Stimulated activated CD4-positive, alpha-beta T cell treated with anti-CD3 and anti-CD28 coated beads, Interleukin-1b, Interleukin-23, amount 100 ng/mL, for 48 hours (primary cell): ENCODE measurements at places on chromosomes 2 and 18.

DNA sequence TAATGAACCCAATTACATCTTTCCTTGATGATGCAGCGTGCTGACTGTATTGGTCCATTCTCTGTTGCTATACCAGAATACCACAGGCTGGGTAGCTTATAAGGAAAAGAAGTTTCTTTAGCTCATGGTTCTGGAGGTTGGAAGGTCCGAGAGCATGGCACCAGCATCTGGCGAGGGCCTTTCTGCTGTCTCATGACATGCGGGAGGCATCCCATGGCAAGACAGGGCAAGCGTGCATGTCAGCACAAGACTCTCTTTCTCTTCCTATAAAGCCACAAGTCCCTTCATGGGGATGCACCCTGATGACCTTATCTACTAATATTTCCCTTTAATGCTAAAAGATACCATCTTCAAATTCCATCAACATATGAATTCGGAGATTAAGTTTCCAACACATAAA is 122.8 kb upstream of the FHL2 start:
- no peak for DNase-seq

- DNase-seq: peak; percentile 32
Measured at GRCh38 chr2:234951664-234952269, at the start of gene SH3BP4. SH3BP4 (plus strand) TSS chr2:234952017; CDS start chr2:235035003, 82,986 bp downstream.

GRCh38 chr2:84908948-84909713 is 3.7 kb downstream of the TMSB10 start:
- no peak for DNase-seq

DNA sequence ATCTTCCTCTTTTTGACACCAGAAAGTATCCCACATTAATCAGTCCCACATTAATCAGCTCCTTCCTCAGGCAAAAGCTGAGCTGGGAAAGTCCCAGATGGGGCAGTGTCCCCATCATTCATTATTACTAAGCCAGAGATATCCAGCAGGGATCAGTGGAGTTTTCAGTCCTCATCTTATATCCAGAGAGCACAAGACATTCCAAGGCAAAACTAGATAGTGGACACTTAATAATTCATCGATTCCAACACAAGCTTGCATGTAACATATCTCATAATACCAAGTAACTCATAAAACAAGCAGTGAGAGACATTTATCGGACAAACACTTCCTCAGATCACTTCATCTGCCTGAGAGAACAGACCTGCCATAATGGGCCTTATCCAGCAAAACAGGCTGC is 53.1 kb downstream of the MCFD2 start:
- DNase-seq: no peak

DNA sequence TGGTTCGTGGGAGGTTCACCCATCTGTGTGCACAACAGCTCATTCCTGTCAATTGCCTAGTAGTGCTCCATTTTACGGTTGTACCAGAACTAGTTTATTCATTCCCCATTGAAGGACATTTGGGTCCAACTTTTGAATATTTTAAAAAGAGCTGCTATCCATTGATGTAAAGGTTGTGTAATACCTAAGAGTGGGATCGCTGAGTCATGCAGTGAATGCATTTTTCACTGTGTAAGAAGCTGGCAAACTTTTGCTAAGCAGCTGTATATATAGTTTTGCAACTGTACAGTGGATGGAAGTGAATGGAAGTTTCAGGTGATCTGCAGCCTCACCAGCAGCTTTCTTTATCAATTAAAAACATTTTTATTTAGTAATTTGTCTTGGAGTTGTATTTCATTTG is 104.5 kb downstream of the DCDC2C start:
- DNase-seq: no peak

DNA sequence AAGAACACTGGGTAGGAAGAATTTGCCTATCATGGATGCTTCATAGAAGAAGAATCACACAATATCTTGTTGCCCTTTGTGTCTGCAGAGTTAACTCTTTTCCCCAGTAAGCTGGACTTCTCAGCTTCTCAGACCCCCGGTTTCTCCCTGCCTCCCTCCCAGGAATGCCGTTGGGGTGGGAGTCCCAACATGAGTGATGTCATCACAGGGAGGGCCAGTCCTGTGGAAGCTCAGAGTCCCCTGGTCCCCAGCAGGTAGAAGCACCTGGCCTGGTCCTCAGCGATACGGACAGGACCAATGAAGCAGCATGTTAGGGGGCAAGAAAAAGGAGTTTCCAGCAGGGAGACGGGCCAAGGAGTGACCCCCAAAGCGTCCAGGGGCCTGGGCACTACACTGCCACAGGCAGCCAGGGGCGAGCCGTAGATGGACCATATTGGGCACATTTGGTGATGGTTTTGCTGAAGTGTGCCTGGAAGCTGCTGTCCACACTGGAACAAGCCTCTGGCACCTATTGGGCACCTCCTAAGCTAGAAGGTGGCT is 235.9 kb upstream of the SMAD2 start:
- no peak for DNase-seq

DNA sequence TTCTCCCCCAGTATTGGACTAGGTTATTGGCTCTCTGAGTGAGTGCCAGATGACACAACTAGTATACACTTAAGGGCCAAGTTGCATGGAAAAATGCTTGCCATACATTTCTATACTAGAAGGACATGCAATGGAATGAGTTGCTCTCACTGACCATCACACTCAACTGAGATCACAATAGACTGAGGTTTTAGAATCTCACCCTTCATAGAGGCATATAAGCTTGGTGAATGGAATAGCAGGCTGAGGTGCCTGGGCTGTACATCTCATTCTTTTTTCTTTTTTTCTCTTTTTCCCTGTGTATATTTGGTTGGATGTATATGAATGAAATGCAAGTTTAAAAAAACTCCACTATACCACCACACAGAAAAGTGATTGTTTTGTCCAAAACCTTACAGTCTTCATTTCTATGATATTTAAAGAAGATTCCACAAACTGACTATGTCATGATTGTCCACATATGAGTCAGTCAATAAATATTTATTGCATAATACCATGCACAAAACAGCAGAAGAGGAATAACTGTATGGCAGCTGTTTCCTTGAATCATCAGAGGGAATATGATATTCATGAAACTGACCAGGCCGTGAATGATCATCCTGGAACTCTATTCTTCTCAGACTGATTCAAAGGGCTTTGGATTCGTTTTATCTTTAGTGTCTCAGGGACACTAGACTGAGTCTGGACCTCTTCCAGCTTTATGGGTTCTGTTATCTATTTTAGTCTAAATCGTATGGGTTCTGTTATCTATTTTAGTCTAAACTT is 122.6 kb upstream of the STK17B start:
- no peak for DNase-seq

DNA sequence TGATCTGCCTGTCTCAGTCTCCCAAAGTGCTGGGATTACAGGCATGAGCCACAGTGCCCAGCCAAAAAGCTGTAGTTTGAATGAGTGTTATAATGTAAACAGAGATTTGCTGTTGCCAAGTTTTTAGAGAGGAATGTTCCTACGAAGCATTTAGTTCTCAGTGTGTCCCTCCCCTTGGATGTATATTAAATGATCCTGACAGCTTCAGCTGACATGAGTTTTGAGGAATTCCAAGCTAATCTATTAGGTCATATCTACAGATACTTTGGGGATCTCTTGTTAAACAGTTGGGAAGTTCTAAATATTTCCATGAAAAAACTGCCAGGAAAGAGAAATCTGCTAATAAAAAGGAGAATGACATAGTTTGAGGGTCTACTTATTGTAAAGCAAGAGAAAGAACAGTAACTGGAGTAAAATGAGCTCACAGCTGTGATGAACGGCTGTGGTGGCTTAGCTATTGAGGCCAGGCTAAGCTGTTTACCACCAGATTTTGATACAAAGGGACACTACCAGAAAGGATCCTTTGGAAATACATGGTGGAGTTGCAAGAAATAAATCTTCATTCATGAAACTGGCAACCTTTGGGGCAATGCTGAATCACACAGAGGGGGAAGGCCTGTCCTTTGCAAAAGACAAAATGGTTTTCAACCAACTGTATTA is 2.6 kb upstream of the STON1 start:
- DNase-seq: no peak

- DNase-seq: no peak
Measured at GRCh38 chr18:40018266-40018665, 1936.8 kb upstream of the PIK3C3 start.

GRCh38 chr2:233832869-233833311 is 21.4 kb downstream of the HJURP start:
- no peak for DNase-seq

GRCh38 chr2:64318476-64318748 is 135.6 kb upstream of the LGALSL start:
- no peak for DNase-seq

- no peak for DNase-seq
Measured at GRCh38 chr2:198385326-198385725, 580.9 kb downstream of the PLCL1 start.

- no peak for DNase-seq
Measured at GRCh38 chr18:24727685-24728084, 267.2 kb downstream of the HRH4 start.

- no peak for DNase-seq
Measured at GRCh38 chr2:160075171-160075570, 12.8 kb upstream of the PLA2R1 start.

- no peak for DNase-seq
Measured at GRCh38 chr18:38718365-38718901, 1152.8 kb upstream of the CELF4 start.

DNA sequence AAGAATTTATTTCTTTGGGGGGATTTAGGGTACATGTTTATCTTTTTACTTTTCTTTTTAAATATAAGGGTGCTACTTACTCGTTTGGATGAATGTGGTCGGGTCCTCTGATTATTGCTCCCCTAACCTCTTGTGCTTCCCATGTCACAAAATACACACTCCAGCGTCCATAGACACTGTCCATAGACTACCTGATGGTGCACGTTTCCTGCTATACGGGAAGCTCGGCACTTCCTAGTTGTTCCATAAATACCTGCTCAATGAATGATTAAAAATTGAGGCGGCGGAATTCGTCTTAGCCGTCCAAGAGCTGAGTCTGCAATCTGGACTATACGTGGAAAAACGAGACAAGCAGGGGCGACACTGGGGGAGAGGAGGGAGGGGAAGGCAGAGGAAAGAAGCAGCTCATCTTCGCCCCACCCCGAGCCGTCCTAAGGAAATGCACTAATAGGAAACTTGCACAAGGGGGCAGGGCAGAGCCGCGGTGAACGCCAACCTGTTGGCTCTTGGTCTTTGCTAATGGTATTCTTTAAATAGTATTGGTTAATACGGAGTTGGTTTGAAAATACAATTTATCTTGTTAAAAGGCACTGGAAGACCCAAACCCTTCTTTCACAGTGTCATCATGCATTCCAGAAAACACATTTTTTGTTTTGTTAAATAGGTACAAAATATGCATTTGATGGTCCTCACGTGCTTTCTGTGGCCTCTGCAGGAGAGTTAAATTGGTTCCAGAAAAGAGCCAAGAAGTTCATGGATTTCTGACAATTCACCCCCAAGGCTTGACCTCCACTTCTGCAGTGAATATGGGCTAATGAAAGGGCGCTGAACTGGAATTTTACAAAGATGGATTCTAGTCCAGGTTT is 73.0 kb upstream of the KCTD1 start:
- peak; percentile 13 for DNase-seq

- no peak for DNase-seq
Measured at GRCh38 chr2:114949228-114949804, 506.9 kb downstream of the DPP10 start.

DNA sequence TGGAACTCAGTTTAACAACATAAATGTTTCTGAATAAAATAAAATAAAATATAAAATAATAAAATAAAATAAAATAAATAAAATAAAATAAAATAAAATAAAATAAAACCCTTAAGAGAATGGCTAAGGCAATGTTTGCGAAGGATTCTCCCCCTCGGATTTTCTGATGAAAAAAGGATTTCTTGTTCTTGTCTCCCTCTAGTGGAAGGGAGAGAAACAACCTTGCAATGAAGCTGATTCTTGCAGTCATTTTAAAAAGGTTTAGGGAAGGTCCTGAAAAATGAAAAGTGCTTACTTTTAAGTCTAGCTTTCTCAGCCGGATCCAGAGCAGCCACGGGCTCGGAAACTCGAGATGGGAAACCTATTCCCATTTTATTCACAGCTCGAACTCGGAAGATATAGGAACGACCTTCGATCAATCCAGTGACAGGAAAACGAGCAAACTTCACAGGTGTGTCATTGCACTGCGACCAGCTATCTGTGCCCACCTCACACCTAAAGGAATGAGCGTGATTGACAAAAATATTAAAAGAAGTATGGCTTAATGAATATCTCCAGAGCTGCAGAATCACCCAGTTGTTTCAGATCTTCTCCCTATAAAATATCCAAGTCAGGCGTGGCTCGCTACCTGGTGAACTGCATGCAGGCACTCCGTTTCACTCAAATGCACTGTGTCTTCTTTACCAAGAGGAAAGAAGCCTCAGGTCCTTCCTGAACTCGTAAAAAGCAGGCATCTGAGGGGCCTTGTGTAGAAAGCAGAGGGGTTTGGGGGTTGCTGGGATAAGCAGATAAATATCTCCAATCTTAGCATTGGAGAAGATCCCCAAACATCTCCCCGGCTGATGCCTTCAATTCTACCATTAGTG is 68.1 kb downstream of the MYOM1 start:
- no peak for DNase-seq

DNA sequence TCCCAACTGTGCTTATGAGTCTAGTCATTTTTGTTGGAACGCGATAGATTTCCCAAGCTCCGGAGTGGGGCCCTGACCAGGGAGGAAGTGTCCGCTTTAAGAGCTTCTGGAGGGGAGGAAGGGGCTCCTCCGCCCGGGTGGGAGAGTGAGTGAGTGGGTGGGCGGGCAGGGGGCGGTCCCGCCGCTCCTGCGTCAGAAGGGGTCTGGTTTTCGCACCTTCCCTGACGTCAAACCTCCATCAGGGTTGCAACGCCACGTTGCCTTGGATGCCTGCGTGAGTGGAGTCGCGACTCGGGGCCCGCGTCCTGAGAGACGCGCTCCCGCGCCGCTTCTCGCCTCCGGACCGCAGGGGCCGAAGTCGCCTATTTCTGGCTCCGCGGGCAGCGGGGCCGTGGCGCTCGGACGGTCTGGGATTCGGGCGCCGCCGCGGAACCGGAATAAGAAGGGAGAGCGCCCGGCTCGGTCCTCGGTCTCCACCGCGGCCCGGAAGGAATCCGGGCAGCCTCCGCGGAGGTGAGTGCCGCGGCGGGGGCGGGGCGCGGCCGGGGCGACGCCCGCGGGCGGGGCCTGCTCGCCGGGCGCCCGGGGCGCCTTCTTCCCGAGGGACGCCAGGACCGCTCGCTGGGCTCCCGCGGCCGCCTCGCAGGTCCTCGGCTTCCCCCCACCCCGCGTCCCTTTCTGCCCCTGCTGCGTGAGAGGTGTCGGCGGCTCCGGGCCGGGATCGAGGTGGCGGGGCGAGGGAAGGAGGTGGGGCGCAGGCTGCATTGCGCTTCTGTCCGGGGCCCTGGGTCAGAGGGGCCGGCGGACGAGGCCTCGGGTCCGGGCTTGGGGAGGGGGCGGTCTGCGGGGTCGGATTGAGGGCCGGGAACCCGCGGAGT is at the start of gene ZDBF2:
Gene ZDBF2, plus strand, starts transcription at position 230 of the 878 bp plus-strand sequence. CDS start 7,187 bp downstream, outside the sequence.
- peak; percentile 54 for DNase-seq
